ENCODE measurements at places on chromosomes 1 and 21.

- DNase-seq = peak; percentile 18
These were observed 74.9 kb downstream of the JAK1 start for GRCh38 chr1:64891448-64891825.

DNA sequence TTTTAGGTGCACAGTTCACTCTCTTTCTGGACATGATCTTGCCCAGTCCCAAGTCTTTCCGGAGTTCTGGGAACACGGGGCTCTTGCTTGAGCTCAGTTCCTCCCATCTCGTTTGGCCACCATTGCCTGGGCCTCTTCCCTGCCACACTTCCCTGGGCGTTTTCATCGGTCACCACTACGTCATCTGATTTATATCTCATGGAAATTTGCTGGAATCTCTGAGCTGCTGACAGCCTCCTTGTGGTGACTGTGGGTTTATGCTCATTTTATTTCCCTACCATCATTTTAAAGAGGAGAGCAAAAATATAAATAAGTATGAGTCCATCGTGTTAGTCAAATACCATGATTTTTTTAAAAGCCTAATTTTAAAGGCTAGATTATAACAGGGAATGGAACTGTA lies 449.1 kb upstream of the KAZN start:
- DNase-seq = no peak

DNA sequence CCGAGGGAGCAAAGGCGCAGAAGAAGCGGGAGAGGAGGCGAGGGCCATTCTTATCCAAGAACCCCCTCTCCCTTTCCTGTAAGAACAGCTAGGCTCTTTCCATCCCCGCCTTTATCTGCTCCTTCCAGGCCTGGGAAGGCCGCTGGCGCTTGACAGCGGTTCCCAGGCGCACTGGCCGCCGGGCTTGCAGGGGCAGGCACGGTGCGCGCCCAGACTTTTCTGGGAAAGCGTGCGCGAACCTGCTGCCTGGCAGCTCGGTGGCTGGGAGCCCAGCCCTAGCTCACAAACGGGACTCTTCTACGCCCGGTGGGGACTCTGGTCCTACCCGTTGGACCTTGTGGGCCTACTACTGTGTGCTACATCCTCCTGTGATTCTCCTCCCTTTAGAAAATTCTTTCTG lies 8.8 kb upstream of the IFNLR1 start:
- DNase-seq = no peak

DNA sequence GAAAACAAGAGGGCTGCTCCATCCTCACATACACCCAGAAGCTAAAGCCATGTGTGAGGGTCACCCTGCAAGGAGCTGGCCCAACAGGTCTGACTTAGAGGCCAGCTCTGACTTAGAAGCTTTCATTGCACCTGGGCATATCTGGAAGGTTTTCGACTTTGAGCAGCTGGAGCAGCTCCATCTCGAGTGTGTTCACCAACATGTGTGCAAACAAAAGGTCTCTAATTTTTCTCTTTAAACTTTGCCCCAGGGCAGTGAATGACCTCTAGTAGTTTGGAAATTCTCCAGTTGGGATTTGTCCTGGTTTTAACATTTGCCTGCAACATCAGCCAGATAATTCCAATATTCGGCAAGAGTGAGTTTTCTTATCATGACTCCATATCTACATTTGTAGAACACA lies 108.3 kb downstream of the TNR start:
- DNase-seq = no peak

- no peak for DNase-seq
These were observed 591.7 kb downstream of the SMYD3 start for GRCh38 chr1:245915406-245915805.
